M059J (cell line): ENCODE measurements at places on chromosomes 1 and 21.

- DNase-seq, result no peak
Measured at GRCh38 chr1:21818656-21819055, 6.6 kb downstream of the LDLRAD2 start.

- DNase-seq, result no peak
Measured at GRCh38 chr1:231757101-231757404, 130.5 kb downstream of the DISC1 start.

GRCh38 chr1:68812333-68812732 is 315.5 kb upstream of the DEPDC1 start:
- no peak for DNase-seq

- peak; percentile 100 for DNase-seq
Measured at GRCh38 chr1:36386265-36387140, 779 bp upstream of the STK40 start.

DNA sequence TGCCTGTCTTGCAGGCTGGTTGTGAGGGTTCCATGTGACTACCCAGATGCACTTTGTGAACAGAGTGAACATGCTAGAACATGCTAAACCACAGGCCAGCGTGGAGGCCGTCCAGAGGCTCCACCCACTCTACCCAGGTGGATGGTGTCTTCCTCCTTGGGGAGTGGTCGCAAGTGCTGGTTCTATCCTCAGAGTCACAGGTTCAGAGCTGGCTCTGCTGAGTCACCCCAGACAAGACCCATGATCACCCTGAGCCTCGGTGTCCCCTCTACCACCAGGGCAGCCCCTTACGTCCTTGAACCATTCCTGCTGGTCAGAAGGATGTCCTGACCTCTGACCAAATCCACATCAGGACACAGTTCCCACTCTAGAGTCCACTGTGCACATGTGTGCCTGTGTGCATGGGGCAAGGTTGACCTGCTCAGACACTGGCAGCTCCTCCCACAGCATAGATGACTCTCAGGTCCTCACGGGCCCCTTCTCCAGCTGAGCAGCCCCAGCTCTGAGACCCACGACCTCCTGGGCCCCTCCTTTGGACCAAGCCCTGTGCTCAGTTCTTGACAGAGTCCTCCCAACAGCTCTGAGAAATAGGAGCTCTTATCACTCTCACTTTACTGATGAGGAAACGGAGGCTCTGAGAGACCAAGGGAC is 391.8 kb downstream of the MATN1 start:
- DNase-seq, result no peak

- DNase-seq, result no peak
Measured at GRCh38 chr1:236103059-236103458, 38.2 kb upstream of the NID1 start.

- no peak for DNase-seq
Measured at GRCh38 chr1:231040800-231041718, 1.0 kb upstream of the FAM89A start.
